CD4-positive, alpha-beta T cell treated with Interleukin-6 at 100 ng/mL for 8 hours (primary cell): ENCODE measurements at places on chromosomes 12 and 14.

- DNase-seq = no peak
Measured at GRCh38 chr14:85533023-85533860, 3.3 kb downstream of the FLRT2 start.

GRCh38 chr12:74551291-74551690, 13.7 kb downstream of the ATXN7L3B start:
- DNase-seq = no peak

DNA sequence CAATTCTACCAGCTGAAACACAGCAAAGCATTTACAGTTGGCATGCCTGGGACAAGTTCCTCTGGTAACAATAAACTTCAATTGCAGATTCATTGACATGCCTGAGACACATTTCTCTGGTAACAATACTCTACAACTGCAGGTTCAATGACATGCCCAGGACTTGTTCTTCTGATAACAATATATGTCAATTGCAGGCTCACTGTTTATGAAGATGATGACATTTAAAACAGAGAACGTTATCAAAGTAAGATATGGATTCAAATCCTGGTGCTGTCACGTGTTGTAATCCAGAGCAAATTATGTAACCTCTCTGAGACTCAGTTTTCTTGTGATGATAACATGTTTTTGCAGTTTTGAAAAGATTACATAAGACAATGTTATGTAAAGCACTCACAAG, 20.5 kb downstream of the KITLG start:
- DNase-seq = no peak

DNA sequence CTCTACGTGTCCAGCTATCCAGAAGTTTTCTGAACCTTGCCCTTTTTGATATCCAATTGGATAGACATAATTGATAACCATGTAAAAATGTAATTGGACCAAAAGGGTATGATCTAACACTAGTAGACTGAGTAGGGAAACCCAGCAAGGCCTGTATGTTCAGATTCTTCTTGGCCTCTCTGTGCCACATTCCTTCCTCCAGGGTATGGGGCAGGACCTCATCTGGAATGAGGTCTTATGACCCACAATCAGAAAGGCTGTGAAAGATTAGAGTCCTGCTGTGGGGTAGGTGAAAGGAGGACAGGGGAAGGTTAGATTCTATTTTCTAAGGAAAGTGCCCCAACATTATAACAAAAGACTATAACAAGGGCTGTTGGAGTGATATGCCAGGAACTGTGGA, 51.3 kb upstream of the A2ML1 start:
- DNase-seq = no peak
